ENCODE measurements at places on chromosomes 3 and 15.

DNA sequence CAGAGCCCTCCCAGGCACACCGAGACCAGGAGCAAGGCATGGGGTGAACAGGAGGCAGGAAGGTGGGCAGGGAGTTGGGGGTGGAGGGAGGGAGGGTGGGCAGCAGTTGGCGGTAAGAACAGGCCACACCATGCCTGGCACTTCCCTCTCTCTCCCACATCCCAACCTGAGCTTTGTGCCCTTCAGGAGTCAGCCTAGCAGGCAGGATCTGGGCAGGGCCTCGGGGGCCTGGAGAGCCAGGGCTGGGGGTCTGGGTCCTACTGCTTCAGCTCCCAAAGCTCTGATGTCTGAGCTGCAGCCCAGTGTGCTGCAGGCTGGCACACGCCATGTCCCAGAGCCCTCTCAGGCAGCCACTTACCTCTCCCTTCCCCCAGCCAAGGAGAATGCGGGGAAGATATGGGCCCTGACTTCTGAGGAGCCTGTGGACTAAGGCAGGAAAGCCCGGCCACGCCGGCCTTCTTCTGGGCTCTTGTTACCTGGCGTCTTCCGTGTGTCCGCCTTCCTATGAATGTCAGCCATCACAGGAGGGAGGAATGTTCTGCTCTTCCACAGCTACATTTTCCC is 2.9 kb upstream of the MYL3 start:
- no peak for DNase-seq

GRCh38 chr15:78681281-78682003 is 40.4 kb upstream of the CHRNB4 start:
- DNase-seq: no peak

DNA sequence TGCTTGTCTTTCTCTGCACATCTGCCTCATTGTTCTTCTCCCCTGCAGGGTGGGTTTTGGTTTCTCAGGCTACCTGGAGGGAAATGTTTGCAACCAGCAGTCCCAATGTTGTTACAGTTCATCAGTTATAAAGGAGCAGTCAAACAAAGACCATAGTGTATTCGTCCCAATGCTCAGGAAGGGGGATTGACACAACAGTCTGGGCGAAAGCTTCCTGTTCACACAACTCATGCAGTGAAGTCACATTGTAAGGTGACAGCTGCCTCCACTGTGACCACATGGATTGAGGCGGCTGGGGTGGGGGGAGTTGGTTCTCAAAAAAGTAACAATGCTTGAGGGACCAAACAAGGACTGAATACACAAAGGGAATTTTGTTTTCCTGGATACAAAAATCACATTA is 28.8 kb upstream of the TF start:
- no peak for DNase-seq

GRCh38 chr3:38698061-38698460 is 48.6 kb upstream of the SCN5A start:
- no peak for DNase-seq

DNA sequence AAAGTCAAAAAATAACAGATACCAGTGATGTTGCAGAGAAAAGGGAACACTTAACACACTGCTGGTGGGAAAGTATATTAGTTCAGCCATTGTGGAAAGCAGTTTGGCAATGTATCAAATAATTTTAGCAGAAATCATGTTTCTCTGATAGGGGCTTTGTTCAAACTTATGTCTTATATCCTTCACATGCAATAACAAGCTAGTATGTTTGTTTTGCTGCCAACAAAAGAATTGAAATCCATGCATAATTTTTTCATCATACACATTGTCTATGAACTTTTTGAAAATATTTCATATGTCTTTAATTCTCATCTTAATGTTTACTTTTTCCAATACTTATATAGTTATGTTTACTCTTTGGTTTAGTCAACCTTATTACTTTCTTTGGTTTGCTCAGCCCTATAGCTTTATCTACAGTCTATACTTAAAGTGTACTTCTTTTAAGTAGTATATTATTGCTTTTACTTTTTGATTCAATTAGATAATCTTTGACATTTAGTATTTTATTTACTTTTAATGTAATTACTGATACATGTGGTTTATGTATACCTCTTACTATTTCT is 639.6 kb upstream of the CBLB start:
- DNase-seq: no peak

GRCh38 chr3:151382671-151383070 is 1.9 kb downstream of the P2RY12 start:
- DNase-seq: no peak

DNA sequence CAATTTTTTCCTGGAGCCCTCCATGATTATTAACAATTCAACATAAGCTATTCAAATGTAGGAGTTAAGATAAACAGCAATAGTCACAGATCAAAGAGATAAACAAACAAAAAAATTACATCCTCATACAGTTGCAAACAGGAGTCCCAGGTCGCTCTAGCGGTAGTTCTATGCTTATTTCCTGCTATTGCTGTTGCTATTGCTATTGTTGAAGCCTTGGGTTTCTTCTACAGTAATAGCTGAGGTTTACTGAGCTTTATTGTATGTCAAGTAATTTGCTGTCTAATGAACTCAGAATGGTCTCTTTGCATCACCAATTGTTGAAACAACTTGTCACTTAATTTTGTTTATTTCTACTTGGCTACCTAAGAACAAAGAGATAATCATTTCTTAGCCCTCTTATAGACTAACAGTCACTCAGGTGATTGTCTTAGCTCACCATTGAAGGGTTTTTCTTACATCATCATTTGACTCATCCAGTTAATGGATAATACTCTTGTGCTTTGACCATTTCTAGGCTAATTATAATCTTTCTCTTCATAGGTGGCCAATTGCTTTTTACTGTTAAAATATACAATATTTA is 654.6 kb downstream of the MECOM start:
- no peak for DNase-seq

All from skeletal muscle cell (primary cell).